Foreskin keratinocyte (primary cell): ENCODE measurements at places on chromosomes 13 and 19. TPM values are rescaled to one million over a fixed set of nuclear protein-coding genes. Genes with fewer than 3 reads are reported as not detected.

Gene PDCD2L
- total RNA-seq = 21.2 and 23.8 TPM in 2 replicates

Gene CYP4F22
- 0.04 and 0.10 TPM in 2 replicates for total RNA-seq

Gene TTC9B
- not detected in 2 replicates for total RNA-seq

Gene NOTCH3
- total RNA-seq = 0.21 and 0.24 TPM in 2 replicates

Gene ZNF541
- total RNA-seq = not detected in 2 replicates
